Substantia nigra (tissue), 51 donors: ENCODE measurements at places on chromosomes 12 and 14.

GRCh38 chr12:54419088-54419887 lies at the start of gene ITGA5:
ITGA5 (minus strand) TSS chr12:54419266; CDS start chr12:54419198, 68 bp downstream.
- DNase-seq = no peak

- no peak for DNase-seq
Measured at GRCh38 chr12:128969480-128970055, 116.3 kb downstream of the GLT1D1 start.

DNA sequence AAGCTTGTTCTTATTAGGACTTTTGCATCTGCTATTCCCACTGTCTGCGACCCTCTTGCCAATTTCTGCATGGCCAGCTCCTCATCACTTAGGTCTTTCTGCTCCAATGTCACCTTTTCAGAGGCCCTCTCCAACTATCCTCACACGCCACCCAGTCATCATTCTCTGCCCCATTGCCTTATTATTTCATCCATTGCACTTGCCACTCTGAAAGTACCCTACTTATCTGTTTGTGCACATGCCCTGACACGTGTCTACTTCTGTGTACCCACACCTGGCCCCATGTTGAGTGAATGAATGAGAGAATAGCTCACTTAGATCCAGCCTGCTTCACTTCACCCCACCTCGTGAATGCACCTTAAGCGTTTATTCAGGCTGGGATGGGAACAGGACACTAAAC lies 218.7 kb upstream of the TBX3 start:
- no peak for DNase-seq

- DNase-seq = no peak
Measured at GRCh38 chr14:104925855-104926609, 1.4 kb downstream of the PLD4 start.

DNA sequence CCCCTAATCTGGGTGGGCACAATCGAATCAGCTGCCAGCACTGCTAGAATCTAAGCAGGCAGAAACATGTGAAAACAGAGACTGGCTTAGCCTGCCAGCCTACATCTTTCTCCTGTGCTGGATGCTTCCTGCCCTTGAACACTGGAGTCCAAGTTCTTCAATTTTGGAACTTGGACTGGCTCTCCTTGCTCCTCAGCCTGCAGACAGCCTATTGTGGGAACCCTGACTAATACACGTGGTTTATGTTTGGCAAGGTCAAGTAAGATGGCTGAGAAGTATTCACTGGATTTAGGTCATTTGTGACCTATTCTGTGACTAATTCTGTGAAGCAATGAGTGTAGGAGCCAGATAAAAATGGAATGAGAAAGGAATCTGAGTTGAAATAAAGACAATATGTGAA lies 11.0 kb downstream of the GPR135 start:
- no peak for DNase-seq

GRCh38 chr14:100549834-100550625 lies 37.2 kb downstream of the BEGAIN start:
- no peak for DNase-seq

- no peak for DNase-seq
Measured at GRCh38 chr12:70966996-70967790, 46.7 kb upstream of the PTPRR start.

GRCh38 chr14:76514213-76514998 lies 138.5 kb downstream of the ESRRB start:
- DNase-seq = no peak

DNA sequence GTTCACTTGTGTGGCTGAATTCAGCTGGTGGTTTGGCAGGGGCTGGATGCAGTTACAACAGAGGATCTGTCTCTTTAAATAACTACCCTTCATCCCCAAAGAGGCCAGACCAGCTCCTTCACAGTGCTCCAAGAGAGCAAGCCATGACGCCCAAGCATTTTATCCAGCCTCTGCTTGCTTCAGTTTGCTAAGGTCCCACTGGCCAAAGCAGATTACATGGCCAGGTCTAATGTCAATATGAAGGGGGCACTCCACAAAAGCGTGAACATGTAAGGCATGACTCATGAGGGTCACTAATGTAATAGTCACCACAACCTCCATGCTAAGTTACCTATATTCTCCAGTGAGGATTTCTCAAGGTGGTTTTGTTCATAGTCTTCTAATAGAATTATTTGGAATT lies 62.9 kb downstream of the MARK3 start:
- DNase-seq = no peak

DNA sequence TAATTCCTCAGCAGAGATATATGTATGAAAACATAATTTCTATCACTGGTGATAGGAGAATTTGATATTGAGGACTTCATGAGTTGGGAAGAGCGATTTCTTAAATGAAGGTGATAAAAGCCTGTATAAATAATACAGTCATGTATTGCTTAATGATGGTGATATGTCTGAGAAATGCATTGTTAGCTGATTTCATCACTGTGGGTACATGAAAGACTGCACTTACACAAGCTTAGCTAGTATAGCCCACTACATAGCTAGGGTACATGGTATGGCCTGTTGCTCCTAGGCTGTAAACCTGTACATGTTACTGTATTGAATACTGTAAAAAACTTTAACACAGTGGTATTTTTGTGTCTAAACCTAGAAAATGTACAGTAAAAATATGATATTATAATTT lies 63.4 kb downstream of the ANO4 start:
- DNase-seq = no peak

DNA sequence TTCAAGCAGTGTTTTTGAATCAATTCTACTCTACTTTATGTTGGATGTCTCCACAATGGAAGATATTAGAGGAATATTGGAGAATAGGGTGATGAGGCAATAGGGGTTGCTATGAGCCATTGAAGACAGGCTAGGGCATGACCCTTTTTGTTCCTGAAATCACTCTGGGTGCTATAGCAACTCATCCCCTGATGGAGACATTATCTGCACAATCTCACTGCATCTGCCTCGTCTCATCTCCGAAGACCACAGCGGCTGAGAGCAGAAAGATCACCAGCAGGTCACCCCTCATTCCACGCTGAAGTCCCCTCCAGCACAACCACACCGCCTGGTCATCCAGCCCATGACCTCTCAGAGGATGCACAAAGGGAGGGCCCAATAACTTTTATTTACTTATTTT lies 150.4 kb upstream of the TMEM132C start:
- DNase-seq = no peak

GRCh38 chr14:88612981-88613380 lies 50.1 kb downstream of the ZC3H14 start:
- no peak for DNase-seq

- DNase-seq = no peak
Measured at GRCh38 chr12:8609061-8609570, 3.5 kb downstream of the AICDA start.

DNA sequence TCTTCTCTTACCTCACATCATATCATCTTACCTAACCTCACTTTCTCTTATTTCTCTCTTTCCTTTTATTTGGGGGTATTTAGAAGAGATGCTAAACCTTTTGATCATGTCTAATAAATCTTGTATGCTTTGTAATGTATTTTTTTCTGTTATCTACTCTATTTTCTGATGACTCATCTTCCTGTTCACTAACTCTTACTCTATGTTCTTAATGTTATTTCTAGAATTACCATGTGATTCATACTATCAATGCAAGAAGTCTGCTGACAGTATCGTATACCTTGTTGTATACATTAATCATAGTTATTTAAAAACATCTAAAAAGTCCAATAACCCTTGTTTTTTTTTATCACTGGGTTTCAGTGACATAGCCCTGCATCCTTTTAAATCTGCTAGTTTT lies 62.3 kb downstream of the MGAT4C start:
- DNase-seq = no peak

DNA sequence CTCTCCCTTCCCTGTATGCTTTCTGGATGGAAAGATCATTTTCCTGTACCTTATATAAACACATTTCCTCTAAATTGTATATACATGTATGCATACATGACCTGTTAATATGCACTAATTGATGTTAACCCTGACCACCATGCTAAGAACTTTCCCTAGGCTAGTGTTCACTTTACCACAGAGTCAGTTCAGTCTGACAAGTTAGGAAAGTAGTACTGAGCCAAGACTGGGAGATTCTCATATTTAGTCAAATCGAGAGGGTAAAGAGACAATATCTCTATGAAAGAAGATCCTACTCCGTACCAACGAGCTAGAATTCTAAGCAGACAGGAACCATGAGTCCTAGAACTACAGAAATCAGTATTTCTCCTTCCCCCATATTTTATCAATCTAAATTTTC lies 36.8 kb downstream of the ATF7 start:
- no peak for DNase-seq

DNA sequence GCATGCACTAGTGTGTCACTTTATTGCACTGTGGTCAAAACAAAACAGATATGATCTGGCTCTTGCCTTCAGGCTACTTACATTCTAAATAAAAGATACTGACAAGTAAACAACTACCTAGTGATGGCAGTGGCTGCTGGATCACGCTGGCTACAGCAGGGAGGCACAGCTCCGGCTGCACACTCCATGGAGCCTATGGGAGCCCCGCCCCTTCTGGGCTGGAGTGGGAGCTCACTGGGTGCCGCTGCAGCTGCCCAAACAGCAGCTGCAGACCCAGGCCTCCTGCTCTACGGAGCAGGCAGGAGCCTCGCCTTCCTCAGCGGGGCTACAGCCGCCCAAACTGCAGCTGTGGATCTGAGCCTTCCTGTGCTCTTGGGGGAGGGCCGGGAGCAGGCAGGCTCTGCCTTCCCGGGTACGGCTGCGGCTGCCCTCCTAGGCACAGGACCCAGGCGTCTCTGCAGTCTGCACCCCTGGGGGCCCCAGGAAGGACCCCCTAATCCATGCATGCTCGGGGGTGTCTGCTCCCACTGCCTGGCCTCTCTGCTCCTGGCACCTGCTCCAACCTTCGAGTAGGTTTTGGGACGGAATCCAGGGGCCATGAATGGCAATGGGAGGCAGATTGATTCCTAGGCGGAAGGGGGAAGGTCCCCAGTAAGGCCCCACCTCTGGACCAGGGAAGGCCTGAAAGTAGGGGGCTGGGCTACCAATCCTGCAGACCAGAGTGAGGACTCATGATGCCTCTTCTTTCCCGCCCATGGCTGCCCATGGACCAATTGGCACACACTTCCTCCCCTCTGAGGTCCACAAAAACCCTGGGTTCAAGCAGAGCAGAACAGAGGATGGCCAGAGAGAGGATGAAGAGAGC lies 253.1 kb downstream of the ANO6 start:
- no peak for DNase-seq

- peak; percentile 63 for DNase-seq
Measured at GRCh38 chr12:51820526-51821439, 27.7 kb downstream of the FIGNL2 start.

DNA sequence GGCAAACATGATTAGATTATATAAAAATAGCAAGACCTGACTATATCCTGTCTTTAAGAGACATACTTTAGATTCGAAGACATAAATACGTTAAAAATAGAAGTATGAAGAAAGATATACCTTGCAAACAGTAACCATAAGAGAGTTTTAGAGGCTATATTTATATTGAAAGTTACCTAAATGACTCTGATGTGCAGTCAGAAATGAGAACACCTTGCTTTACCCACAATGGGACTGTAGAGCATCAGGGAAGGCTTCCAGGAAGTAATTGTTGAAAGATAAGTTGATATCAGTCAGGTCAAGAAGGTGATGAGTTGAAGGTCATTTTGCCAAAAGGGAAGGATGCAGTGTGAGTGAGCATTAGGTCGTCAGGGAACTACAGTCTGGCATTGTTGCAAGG lies 110.2 kb downstream of the NEDD1 start:
- no peak for DNase-seq

DNA sequence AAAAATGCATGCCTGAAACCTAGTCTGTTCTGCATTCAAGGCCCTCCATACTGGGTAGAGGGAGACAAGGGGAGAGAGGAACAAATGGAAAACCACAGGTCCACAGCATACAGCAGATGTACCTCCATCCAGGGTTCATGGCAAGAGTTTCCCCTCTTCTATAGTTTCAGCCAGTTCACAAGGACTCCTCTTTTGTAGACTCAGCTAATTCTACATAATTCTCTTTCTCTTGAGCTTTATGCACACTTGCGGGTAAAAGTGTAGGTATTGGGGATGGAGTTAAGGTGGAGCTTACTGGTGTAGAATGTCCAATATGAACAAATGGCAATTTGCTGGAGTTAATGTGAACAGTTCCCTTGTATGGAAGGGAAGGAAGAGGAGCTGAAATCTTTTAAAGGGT lies 23.4 kb downstream of the G2E3 start:
- no peak for DNase-seq

DNA sequence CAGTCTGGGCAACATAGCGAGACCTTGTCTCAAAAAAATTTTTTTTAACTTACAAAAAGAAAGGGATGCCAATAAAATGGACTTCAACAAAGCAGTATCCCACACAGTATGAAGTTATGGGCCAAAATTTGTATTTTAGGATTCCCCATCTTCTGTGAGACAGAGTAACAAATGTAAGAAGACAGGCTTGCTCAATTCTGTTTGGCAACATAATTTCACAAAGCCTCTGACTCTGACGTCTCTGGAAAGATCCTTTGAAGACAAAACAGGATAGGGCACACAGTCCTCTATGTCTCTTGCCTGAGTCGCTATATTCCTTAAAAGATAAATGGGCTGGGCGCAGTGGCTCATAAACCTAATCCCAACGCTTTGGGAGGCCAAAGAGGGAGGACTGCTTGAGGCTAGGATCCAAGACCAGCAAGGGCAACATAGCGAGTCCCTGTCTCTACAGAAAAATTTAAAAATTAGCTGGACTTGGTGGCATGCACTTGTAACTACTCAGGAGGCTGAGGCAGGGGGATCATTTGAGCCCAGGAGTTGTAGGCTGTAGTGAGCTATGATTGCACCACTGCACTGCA lies 1.1 kb upstream of the HOMEZ start:
- DNase-seq = no peak

DNA sequence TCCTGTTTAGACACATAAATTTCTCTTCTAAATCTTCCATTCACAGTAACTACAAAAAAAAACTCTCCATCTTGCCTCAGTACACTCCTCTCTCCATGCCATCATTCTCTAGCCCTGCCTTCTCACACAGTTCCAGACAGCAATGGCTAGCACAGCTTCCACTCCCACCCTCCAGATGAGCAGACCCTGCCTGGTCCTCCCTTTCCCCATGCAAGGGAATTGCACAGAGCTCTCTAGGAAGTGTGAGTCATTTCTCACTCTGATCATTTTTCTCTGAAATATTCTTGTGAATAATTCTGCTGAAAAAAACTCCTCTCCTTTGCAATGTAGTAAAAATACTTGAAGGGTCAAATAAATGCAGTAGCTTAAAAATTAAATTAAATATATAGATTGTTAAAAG lies 170.6 kb downstream of the BMP4 start:
- DNase-seq = no peak

GRCh38 chr14:23559926-23560520 lies 4.0 kb downstream of the THTPA start:
- no peak for DNase-seq

DNA sequence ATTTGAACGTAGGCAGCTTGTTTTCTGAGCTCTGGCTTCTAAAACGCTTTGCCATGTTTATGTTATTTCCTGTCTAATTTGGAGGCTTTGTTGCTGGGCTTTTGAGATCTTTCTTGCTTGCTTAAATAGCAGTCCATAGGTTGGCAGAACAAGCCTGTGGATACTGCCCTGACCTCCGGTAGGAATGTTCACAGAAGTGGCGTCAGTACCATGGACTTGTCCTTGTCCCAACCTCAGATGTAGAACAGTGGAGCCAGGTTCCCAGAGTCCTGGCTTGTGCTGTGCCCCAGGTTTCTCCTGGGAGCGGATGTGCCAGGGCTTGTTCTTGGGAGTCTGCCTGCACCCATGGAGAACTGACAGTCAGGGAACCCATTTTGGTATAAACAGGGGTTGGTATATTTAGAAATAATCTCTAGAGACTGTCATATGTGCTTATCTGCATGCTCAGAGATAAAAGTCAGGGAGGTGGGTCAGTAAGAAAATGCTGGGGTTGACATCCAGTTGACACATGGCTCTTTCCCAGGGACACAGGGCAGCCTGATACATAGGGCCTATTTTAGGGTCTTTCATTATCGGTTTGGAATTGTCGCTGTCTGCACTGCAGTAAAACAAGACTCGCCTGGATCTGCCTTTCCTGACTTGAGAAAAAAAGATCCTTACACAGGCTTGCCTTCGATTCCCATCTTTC lies 22.9 kb downstream of the CACNA1C start:
- DNase-seq = no peak
